ENCODE measurements at places on chromosomes 1 and 21.

GRCh38 chr1:160161965-160162705, 10.7 kb downstream of the ATP1A4 start:
- DNase-seq = no peak

DNA sequence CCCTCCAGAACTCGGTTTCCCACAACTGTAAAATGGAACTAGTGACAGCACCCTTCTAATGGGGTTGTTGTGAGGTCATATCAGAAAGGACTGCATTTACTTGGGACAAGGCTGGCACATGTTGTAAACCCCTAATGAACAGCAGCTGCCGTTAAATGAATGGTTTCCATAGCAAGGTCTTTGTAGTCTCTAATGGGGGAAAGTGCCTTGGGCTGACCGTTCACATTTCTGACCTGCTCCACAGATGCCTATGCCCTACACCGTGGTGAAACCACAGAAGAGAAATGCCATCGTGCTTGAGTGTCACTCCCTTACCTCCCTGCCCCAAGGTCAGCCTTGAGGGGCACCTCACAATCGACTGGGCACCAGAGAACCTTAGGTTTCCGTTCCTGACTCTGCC, 143.1 kb downstream of the ZSCAN20 start:
- no peak for DNase-seq

GRCh38 chr1:204176049-204176448, 9.9 kb upstream of the REN start:
- no peak for DNase-seq

GRCh38 chr1:154198756-154199562, 7.1 kb upstream of the TPM3 start:
- peak; percentile 89 for DNase-seq

DNA sequence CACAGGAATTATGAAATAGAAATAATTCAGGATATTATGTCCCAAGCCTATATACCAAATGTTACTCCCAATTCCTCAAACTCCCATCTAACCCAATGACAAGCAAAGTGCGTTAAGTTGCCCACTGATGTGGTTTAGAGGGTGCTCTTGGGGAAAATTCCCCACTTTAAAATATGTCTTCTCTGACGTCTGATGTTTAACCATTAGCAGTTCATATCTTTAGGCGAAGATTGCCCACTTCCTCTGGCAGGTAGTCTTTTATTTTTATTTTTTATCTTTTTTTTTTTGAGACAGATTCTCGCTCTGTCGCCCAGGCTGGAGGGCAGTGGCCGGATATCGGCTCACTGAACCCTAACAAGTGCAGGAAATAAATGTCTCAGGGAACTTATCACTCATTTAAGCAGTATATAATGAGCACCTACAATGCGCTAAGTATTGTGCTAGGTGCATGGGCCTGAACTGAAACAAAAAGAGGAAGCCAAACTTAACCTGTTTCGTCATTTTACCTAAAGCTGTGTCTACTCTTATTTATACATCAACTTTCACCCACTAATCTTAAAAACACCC, 1.3 kb upstream of the LYST start:
- DNase-seq = no peak

GRCh38 chr1:200146100-200146499, 118.6 kb downstream of the NR5A2 start:
- no peak for DNase-seq

All from NCI-H1694 treated with DMSO at 0.1 percent for 48 hours (cell line).